Testis (tissue), 5 donors: ENCODE measurements at places on chromosomes 5 and 9. TPM values are rescaled to one million over a fixed set of nuclear protein-coding genes. Genes with fewer than 3 reads are reported as not detected.

The FUT7 gene
- total RNA-seq, result 0.06 TPM

The C6 gene
- total RNA-seq, result 9.4 TPM

DNA sequence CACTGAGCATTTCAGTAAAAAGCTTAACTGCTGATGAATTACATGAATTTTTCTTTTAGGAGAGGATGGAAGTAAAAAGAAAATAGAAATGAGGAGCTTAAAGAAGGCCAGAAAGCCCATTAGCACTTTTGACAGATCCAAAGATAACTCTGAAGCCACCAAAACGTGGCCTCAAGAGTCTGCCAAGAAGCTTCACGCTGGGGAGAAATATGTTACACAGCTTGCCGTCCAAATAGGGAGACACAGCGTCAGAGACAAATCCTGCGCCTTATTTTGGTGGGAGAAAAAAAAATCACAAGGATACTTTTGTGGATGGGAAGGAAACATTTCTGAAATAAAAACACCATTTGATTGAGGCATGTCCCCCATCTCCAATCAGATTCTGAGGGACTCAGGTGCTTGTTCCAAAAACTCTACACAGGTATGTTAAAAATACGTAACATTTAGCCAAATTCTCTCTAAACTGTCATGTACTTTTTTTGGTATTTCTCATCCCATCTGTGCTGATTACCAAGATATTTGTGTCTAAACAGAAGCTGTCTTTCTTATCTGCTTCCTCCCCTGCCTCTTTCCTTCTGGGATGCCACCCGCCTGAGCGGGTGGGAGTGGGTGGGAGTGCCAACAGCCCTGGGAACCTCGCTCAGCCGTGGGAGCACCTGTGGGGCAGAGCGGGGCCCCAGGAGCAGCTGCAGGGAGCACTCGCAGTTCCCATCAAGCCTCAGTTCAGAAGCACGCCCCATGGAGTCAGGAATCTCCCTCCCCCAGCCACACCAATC, 275.5 kb downstream of the DENND1A start:
- no peaks in the 10 kb centered on the region for H3K36me3 ChIP-seq
- DNase-seq, result no peak

- H3K27ac ChIP-seq, result peak within 1 kb of the TSS; percentile 97
- H3K36me3 ChIP-seq, result no peaks in the 10 kb centered on the region
- peak within 1 kb of the TSS; percentile 81 for H3K4me3 ChIP-seq
- DNase-seq, result peak; percentile 95
- H3K4me1 ChIP-seq, result no peaks in the 10 kb centered on the region
- H3K27me3 ChIP-seq, result no peaks in the 10 kb centered on the region
Measured at GRCh38 chr5:72816284-72817075, at the start of gene TNPO1. Gene TNPO1, plus strand, starts transcription at chr5:72816661. Its CDS starts 77 bp downstream, at chr5:72816738.

GRCh38 chr5:38478166-38478565, 78.3 kb downstream of the LIFR start:
- H3K4me1 ChIP-seq, result peaks cover 14% of the 10 kb centered on the region
- no peak overlapping the region for H3K4me3 ChIP-seq

GRCh38 chr5:16944816-16945562, 8.9 kb upstream of the MYO10 start:
- H3K27ac ChIP-seq, result no peak overlapping the region
- H3K4me3 ChIP-seq, result no peak overlapping the region
- no peak for DNase-seq
- H3K36me3 ChIP-seq, result no peaks in the 10 kb centered on the region
- no peaks in the 10 kb centered on the region for H3K27me3 ChIP-seq
- H3K4me1 ChIP-seq, result no peaks in the 10 kb centered on the region

DNA sequence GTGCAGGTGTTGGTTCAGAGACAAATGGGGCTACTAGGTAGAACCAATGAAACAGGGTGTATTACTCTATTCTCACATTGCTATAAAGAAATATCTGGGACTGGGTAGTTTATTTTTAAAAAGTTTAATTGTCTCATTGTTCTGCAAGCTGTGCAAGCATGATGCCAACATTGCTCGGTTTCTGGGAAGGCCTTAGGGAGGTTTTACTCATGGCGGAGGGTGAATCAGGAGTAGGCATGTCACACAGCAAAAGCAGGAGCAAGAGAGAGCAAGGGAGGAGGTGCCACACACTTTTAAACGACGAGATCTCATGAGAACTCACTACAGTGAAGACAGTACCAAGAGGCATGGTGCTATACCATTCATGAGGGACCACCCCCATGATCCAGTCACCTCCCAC, 134.6 kb downstream of the PIK3R1 start:
- DNase-seq, result no peak
- H3K27ac ChIP-seq, result no peak overlapping the region
- H3K4me1 ChIP-seq, result no peaks in the 10 kb centered on the region

The GCNT4 gene
- 2.7 TPM for total RNA-seq

DNA sequence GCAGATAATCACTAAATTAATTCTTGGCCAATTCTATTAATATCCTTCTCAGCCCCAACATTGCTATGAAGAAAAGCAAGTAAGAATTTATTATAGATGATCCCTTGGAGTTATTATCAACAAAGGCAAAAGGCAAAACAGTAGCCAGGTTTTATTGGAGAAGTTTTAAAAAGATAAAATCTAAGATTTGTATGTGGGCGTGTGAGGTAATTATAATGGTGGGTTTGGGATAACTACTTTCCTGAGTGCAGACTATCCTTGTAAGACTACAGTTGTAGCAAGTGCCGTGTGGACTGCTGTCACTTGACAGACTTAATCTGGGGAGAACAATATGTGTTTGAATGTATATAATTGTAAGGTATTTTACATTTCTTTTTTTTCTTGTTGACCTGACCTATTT, 23.2 kb downstream of the SLC31A1 start:
- no peak overlapping the region for H3K4me3 ChIP-seq
- no peaks in the 10 kb centered on the region for H3K36me3 ChIP-seq
- H3K27me3 ChIP-seq, result no peaks in the 10 kb centered on the region
- H3K27ac ChIP-seq, result no peak overlapping the region
- DNase-seq, result no peak

DNA sequence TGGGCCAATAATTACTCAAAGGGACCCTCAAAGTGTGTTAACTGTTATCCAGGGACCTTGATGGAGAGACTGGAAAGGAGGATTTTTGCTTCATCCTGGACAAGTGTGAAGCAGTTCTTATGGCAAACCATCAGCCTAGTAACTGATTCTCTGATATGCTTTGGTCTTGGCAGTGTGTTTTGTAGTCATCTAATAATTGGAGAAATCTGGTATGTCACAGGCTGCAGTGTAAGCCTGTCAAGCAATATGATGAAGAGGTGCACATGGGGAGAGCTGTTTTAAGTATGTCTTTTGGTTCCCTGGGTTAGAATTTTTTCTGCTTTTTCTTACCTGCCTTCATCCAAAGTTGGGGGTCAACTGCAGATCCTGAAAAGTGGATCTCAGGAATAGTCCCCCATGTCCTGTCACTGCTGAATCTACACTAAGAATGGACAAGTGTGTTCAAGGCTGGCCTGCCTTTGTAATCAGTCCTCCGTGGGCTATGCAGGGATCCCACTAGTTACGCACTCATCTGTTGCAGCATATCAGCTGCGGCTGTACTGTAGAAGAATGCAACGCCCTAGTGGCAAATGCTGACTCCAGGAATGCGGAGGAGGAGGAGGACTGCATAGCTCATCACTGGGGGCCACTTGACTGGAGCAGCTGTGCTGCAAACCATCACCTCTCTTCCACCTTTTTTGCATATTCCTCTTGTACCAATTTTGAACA, 1.9 kb downstream of the SPTAN1 start:
- no peaks in the 10 kb centered on the region for H3K27me3 ChIP-seq
- peak overlapping the region; percentile 90 for H3K27ac ChIP-seq
- no peaks in the 10 kb centered on the region for H3K36me3 ChIP-seq
- peaks cover 70% of the 10 kb centered on the region for H3K4me1 ChIP-seq
- DNase-seq, result peak; percentile 83
